ENCODE measurements at places on chromosomes 11 and 22. TPM values are rescaled to one million over a fixed set of nuclear protein-coding genes. Genes with fewer than 3 reads are reported as not detected.

The ACR gene
- total RNA-seq, result not detected

The POLDIP3 gene
- total RNA-seq, result 80.0 TPM

The KIF18A gene
- total RNA-seq, result 10.8 TPM

The DGAT2 gene
- 5.6 TPM for total RNA-seq

The FXYD2 gene
- 5.4 TPM for total RNA-seq

The WBP2NL gene
- total RNA-seq, result 0.82 TPM

The TSSK2 gene
- not detected for total RNA-seq

The TBX1 gene
- not detected for total RNA-seq

The CSRP3 gene
- not detected for total RNA-seq

The PIH1D2 gene
- 0.38 TPM for total RNA-seq

The IFITM2 gene
- total RNA-seq, result 132 TPM

The GRIA4 gene
- total RNA-seq, result not detected

The GRAMD1B gene
- total RNA-seq, result 27.9 TPM

The DCDC1 gene
- 0.07 TPM for total RNA-seq

The SH3BP1 gene
- 94.6 TPM for total RNA-seq

The CSNK2A3 gene
- total RNA-seq, result 2.6 TPM

The SLC25A17 gene
- total RNA-seq, result 35.1 TPM

The DNAJB13 gene
- total RNA-seq, result 0.31 TPM

The RAB3IL1 gene
- 0.53 TPM for total RNA-seq

The C11orf65 gene
- 0.64 TPM for total RNA-seq

The HTR3B gene
- not detected for total RNA-seq

The TYR gene
- total RNA-seq, result not detected

The SLC5A12 gene
- total RNA-seq, result not detected

The IGSF22 gene
- total RNA-seq, result 0.20 TPM

The OR4C46 gene
- total RNA-seq, result not detected

The PHF21B gene
- total RNA-seq, result not detected

The TMEM191C gene
- 0.64 TPM for total RNA-seq

The RAB6A gene
- 69.9 TPM for total RNA-seq

The RPLP2 gene
- 2,922 TPM for total RNA-seq

The APOL4 gene
- 0.42 TPM for total RNA-seq

The TRIM49 gene
- total RNA-seq, result not detected

The GP1BB gene
- not detected for total RNA-seq

The LMO2 gene
- total RNA-seq, result 0.13 TPM

The HORMAD2 gene
- total RNA-seq, result not detected

The FGF19 gene
- total RNA-seq, result not detected

The OPCML gene
- not detected for total RNA-seq

The IFITM10 gene
- total RNA-seq, result 0.95 TPM

The CAPN5 gene
- 1.1 TPM for total RNA-seq

The DLAT gene
- total RNA-seq, result 62.2 TPM

The GLYATL1B gene
- total RNA-seq, result not detected

The MAFF gene
- total RNA-seq, result 7.4 TPM

The POU2F3 gene
- total RNA-seq, result not detected

The CHRNA10 gene
- total RNA-seq, result 1.1 TPM

The MPZL2 gene
- 5.5 TPM for total RNA-seq

The OR51B5 gene
- not detected for total RNA-seq

The FAM181B gene
- not detected for total RNA-seq

The KDELR3 gene
- 0.33 TPM for total RNA-seq

The GAS2 gene
- 1.7 TPM for total RNA-seq
